ENCODE measurements at places on chromosomes 16 and 17.

DNA sequence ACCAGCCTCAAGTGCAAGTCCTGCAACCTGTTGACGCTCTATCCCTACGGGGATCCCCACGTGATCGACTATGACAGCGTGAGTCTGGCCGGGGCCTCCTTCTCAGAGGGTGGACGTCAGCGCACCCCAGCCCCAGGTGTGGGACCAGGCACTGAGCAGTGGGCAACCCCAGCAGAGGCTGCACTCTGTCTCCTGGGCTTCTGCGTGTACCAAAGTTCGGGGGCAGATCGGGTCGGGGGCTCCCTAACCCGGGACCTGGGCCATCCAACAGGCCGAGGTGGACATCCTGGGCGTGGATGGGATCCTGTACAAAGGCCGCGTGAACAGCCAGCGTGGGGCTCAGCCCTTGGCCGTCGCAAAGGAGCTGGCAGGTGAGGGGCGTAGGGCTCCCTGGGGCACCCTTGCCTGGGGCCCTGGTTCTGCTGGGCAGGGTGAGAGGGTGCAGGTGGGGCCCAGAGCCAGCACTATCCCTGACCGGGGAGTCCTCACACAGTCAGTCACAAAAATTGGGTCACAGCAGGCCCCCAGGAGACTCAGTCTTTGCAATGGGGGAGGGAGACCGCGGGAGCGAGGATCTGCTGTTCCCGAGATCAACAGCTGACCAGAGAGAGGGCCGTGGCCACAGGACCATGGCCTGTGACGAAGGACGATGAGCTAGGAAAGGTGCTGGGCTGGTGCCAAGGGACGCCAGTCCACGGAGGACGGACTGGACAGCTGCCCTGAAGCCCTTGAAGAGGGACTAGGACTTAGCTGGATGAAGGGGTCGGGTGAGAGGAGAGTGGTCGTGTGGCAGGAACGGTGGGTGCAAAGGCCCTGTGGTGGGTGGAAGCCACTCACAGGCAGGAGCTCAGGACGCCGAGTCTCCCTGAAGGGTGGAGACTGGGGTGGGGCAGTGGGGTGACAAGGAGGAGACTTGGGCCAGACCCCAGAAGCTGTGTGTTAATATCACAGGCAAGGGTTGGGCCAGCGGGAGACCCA lies 20.0 kb downstream of the UBALD1 start:
- no peak for DNase-seq

DNA sequence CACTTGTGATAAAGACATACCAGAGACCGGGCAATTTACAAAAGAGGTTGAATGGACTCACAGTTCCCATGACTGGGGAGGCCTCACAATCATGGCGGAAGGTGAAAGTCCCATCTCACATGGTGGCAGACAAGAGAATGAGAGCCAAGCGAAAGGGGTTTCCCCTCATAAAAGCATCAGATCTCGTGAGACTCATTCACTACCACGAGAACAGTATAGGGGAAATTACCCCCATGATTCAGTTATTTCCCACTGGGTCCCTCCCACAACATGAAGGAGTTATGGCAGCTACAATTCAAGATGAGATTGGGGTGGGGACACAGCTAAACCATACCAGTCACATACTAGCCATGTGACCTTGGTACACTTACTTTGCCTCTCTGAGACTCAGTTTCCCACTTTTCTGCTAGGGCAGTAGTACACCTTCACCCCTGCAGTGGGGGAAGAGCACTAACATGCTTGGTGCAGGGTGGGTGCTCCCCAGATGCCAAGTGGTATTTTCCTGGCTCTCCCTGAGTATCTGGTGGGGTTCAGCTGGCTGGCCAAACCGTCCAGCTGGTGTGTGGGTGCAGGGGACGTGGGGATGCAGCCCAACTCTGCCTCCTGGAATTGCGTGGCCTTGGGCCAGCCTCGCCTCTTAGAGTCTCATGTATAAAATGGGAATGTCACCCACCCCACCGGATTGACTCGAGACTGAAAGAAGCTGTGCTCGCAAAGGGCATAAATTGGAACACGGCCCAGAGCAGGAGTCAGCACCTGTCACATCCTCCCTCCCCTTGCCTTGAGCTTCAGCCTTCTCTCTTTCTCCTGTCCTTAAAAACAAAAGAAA lies 364.1 kb downstream of the CPPED1 start:
- no peak for DNase-seq

DNA sequence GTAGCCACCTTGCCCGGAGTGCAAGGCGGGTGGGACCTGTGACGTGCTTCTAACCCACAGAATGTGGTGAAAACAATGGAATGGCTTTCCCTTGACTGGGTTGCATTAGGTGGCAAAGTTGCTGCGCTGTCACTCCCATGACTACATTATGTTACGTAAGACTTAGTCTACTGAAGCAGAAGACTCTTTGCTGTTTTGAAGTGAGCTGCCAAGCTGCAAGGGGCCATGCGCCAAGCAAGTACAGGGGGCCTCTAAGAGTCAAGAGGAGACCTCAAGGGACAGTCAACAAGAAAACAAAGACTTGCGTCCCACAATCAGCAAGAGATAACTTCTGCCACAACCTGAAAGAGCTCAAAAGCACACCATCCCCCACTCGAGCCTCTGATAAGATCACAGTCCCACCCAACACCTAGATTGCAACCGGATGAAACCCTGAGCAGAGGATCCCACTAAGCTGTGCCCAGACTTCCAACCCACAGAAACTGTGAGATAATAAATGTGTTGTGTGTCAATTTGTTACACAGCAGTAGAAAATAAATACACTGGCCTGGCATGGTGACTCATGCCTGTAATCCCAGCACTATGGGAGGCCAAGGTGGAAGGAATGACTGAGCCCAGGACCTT lies 16.5 kb downstream of the ANKRD11 start:
- peak; percentile 61 for DNase-seq

- DNase-seq = no peak
Observed at GRCh38 chr17:65143889-65144604, 6.9 kb downstream of the RGS9 start.

DNA sequence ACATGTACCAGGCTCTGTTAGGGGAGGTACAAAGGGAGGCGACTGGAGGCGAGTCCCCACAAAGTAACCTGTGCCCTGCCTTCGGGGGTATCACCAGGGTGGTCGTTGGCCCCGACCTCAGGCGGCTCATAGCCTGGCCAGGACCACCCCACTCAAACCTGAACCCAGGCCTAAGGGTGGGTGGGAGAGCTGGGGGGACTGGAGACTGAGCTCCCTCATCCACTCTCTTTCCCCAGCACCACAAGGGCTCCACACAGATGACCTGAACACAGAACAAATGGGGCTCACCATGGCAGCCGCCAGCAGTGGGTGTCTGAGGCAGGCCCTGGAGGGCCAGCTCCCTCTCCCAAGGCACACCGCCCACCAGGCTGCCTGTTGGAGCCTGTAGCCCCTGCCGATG lies 120.6 kb upstream of the TNRC6C start:
- DNase-seq = no peak

DNA sequence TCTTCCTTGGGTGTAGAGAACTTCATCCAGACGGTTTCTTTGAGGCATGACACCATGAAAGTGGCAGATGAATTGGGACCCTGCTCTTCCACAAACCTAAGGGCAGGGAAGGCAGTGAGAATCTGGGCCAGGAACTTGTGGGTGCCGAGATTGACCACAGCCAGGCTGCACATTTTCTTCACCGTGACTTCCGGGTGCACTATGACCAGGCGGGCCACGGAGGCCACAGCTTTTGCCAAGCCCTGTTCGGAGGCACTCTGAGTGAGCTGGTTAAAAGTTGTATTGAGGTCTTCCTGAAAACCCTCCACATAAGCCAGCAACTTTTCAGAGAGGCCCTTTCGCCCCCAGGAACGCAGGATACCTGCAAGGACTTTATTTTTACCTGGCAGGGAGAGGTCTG lies 5.9 kb downstream of the GEMIN4 start:
- DNase-seq = no peak

DNA sequence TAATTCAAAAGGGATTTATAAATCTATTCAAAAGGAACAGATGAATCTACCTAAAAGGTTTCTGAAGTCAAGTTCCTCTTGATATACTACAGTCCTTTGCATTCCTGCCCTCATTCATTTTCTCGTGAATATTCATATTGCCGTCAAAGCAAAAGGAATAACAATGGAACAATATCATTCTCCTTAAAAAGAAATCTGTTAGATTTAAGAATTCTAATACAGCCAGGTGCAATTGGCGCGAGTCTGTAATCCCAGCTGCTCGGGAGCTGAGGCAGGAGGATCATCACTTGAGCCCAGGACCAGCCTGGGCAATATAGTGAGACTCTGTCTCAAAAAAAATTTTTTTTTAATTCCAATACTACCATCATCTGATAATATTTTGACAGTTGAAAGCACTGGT lies 130.3 kb downstream of the BRIP1 start:
- DNase-seq = no peak

- DNase-seq = no peak
Observed at GRCh38 chr16:21186326-21186691, 25.1 kb downstream of the ZP2 start.

DNA sequence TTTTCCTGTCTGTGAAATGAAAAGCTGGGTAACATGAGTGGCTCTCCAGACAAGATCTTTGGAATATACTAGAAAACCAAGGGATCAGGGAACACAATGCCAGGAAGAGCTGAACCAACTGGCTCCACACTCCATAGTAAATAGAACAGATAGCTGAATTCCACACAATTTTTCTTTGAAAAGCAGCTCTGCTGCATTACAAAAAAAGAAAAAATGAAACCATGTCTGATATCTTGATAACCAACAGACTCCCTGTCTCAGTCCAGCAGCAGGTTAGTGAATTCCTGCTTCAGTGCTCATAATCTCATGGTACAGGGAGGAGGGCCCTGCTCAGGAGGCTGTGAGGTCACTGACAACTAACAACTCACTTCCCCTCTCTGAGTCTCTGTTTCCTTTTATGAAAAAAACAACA lies 97.1 kb downstream of the CDH11 start:
- DNase-seq = peak; percentile 71

Measured in cardiac fibroblast (primary cell).